Muscle of arm (tissue), 14 donors: ENCODE measurements at places on chromosomes 12 and 14. TPM values are rescaled to one million over a fixed set of nuclear protein-coding genes. Genes with fewer than 3 reads are reported as not detected.

LRRC10 gene
- polyA plus RNA-seq: 0.11 TPM

- no peak for DNase-seq
These were observed 202.8 kb downstream of the NUAK1 start for GRCh38 chr12:105935981-105936380.

- no peak for DNase-seq
These were observed 307.7 kb downstream of the CCDC91 start for GRCh38 chr12:28497889-28498411.

DNA sequence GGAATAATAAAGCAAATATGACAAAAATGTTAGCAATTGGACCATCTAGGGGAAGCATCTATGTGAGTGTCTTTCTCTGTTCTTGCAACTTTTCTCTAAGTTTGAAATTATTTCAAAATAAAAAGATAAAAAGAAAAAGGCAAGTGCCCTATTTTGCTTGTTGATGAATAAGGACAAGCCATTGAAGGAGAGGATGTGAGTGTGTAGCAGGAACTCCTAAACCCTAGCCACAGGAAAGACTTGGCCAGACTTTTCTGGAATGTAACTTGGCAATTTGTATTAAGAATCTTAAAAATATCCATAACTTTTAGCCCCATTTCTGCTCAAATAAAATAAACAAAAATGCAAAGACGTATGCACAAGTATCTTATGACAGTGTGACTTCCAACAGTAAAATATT is 279.4 kb downstream of the CACNA1C start:
- DNase-seq: no peak
